ENCODE measurements at places on chromosomes 11 and 22.

DNA sequence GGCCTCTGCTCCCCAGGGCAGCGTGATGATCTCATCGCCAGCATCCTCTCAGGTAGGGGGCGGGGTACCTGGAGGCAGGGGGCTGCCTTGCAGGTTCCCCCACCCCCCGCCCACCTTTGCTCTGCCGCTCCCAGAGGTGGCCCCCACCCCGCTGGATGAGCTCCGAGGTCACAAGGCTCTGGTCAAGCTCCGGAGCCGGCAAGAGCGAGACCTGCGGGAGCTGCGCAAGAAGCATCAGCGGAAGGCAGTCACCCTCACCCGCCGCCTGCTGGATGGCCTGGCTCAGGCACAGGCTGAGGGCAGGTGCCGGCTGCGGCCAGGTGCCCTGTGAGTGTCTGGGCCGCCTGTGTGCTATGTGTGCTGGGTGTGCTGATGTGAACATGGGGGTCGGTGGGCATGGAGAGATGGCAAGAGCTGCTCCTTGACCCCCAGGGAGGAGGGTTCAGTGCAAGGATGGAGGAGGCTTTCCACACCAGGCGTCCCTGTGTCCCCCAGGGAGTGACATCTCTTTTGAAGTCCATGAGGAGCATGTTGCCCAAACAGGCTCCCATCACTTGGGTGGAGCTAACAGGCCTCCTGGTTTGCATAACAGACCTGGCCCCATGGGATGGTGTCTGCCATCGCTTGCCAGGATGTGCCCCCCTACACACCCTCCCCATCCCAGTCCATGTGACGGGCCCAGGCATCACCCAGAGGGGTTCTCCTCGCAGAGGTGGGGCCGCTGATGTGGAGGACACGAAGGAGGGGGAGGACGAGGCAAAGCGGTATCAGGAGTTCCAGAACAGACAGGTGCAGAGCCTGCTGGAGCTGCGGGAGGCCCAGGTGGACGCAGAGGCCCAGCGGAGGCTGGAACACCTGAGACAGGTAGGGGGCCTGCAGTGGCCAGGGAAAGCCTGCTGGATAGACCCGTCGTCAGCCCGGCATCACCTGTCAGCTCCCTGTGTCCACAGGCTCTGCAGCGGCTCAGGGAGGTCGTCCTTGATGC, 14.1 kb downstream of the PLCB3 start:
- DNase-seq = no peak

- DNase-seq = no peak
Measured at GRCh38 chr11:61054927-61055562, 47.2 kb upstream of the CD5 start.

- no peak for DNase-seq
Measured at GRCh38 chr22:23751441-23751996, 607 bp upstream of the ZNF70 start.

GRCh38 chr11:2272228-2272945, 2.0 kb upstream of the ASCL2 start:
- no peak for DNase-seq

GRCh38 chr11:113417428-113417827, 29.8 kb downstream of the ANKK1 start:
- DNase-seq = no peak

DNA sequence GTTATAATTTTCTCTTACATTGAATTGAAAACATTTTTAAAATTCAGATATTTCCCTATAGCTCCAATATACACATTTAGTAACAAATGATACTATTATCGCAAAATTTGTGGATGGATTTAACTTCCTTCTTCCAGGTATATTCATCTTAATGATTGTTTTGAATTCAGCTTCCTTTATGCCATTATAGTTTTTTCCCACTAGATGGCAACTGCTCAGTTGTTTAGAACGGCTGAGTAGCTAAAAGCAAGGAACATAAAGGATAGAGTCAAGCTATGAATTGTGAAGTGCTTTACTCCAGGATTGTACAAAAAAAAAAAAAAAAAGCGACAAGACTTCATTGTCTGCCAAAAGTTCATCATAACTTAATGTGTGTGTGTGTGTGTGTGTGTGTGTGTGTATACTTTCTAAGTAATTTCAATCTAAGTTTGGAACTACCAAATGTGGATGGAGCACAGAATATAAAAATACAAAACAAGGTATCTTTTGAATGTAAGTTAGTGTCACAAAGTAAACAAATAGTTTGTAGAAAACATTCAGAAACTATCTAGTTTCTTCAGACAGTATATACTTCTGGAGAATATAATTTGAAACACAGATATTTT, 846.4 kb downstream of the DLG2 start:
- no peak for DNase-seq

GRCh38 chr11:122977470-122978298, 4.0 kb downstream of the BSX start:
- DNase-seq = no peak

DNA sequence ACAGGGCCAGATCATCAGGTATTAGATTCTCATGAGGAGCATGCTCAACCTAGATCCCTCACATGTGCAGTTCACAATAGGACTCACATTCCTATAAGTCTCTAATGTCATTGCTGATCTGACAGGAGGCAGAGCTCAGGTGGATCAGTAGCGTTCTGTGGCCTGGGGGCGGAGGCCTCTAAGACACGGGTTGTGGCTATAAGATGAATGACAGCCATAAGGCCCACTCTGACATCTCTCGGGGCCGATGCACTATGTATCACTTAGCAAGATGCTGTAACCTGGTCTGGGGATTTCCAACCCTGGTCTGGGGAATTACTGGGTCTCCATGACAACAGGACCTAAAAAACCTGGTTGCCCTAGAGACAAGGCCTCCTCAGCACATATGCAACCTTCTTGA, 932.7 kb downstream of the TBC1D22A start:
- DNase-seq = no peak

GRCh38 chr11:71075871-71076420, 176.4 kb downstream of the SHANK2 start:
- DNase-seq = no peak

GRCh38 chr11:78504181-78504580, 70.5 kb downstream of the NARS2 start:
- no peak for DNase-seq

DNA sequence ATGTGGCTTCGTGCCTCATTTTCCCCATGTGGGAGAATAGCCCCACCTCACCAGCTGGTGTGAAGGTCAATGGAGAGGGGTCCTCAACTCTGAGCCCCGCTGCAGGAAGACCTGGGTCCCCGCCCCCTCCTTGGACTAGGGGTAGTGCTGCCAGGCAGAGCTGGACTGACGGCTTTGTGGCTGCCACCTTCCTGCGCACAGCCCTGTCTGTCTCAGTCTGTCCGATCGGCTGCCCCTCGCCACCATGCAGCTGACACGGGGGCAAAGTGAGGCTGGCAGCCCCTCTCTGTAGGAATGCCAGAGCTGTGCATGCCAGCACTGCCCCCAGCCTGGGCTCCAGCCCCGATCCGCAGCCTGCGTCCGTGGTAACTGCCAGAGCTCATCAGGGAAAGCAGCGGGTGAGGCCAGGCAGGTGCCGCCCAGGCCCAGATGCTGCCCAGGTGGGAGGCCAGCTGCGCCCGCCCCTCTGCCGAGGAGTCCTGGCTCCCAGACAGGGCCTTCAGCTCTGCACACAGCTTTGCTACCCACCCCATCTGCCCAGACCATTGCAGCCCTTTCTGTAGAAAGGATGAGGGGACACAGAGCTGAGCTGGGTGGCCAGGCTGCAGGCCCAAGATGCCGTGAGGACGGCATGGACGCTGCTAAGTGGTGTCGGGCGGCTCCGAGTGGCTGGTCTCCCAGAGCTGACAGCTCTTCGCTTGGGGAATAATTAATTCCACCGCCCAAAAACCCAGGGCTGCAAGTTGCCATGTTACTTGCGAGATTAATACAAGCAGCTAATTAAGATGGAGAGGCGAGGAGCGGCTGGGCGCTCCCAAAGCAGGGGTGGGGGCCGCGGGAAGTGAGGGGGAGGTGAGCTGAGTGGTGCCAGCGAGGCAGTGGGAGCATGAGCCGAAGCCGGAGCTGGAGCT, 19.5 kb upstream of the FLRT1 start:
- no peak for DNase-seq

DNA sequence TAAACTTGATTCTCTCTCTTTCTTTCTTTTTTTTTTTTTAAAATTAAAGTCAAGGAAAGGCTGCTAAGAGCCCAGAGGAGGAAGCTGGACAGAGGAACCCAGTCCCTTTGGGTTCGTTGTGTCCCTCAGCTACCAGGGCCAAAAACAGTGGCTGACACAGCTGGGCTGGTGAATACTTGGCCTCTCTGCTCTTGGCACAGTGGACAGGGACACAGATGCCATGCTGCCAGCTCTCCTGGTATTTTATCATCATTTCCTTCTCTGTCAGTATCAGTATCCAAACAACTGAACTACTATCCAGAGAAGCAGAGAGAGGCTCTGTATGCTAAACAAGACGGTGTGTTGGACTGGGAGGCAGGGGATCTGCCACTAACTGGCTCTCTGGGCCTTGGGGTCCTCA, 123.7 kb upstream of the CCDC90B start:
- DNase-seq = no peak

GRCh38 chr11:68358416-68358815, 46.0 kb downstream of the LRP5 start:
- no peak for DNase-seq

DNA sequence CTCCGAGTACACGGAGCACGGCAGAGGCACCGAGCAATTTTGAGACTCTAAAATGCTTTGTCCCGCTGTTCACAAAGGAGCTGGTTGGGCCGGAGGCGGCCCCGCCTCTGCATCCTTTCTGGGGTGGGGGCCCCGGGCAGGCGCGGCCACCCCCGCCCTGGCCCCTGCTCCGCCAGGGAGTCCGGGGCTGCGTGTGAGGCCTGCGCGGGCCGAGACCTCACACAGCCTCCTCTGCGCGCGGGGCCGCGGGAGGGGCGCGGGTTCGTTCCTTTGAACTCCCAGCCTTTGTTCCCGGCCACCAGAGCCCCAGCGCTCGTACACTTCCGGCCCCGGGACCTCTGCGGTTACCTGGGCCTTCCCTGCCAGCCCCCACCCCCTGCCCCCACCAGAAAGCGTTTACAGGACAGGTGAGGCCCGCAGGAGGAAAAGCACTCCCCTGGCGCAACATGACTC, 1.6 kb downstream of the FGF19 start:
- DNase-seq = no peak

- DNase-seq = no peak
Measured at GRCh38 chr22:18984564-18984963, 48.5 kb upstream of the PRODH start.

- DNase-seq = no peak
Measured at GRCh38 chr11:9136741-9137140, 45.3 kb upstream of the SCUBE2 start.

DNA sequence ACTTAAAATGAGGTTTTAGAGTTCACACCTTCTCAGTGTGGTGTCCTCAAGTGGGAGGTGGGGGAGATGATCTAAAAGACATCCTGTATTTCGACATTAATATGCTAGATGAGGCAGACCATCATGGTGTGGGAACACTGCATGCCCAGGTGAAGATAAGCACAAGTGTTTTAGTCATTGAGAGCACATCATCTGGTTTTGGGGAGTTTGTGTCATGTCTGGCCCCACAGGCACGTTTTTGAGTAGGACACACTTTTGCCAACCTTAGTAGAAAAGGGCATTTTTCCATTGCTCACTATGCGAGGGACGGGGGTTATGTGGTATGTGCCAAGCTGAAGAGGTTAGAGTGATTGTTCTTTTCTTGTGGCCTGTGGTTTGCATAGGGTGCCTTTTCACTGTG, 189.3 kb downstream of the DBX1 start:
- DNase-seq = no peak

DNA sequence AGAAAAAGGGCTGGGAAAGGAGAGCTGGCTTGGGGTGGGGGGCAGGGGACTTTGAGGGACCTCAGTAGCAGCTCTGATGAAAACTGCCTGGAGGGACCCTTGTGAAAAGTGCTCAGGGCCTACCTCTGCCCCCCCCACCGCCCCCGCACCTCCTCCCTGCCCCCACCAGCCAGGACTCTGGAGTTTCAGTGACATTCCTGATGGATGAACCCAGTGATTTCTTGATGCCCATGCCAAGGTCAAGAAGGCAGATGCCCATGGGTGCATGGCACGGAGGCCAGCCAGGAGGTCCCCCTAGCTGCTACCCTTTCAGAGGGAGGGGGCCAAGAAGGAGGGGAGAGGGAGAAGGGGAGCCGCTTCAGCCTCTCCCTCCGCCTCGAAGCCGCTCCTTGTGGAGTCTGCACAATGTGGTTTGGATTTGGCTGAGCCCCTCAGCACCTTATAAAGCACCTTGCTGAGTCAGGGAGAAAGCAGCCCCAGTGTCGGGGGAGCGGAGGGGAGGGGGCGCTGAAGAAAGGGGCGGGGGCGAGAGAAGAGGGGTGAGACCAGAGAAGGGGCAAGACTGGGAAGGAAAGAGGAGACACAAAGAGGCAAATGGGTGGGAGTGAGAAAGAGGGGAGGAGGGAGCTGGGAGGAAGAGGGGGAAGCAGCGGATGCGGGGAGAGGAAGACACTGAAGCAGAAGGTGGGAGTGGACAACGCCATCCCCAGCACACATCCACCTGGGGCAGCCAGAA, 2.1 kb upstream of the CLCF1 start:
- no peak for DNase-seq

GRCh38 chr11:81574301-81574700, 1159.4 kb downstream of the FAM181B start:
- DNase-seq = no peak

- peak; percentile 71 for DNase-seq
Measured at GRCh38 chr11:134275534-134276395, at the start of gene GLB1L3. GLB1L3 (plus strand) TSS chr11:134276379; CDS start chr11:134276741, 362 bp downstream.

GRCh38 chr22:23457380-23457985, 122.6 kb downstream of the IGLL1 start:
- no peak for DNase-seq

DNA sequence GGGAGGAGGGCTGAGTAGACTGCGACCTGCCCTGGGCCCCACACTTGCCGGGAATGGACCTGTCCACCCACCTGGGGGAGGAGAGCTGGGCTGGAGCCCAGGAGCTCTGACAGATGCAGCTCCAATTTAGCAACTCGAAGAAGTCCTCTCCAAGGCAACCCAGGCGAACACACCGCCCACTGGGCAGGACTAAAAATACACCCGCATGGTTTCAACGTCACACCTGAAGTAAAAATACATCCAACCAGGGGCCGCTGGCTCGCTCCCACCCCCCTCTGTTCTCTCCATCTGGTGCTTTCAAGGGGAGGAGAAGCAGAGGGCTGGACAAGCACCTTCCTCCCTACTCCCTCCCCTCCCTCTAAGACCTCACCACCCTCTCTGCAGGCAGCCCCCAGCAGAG, 119.9 kb downstream of the FEZ1 start:
- no peak for DNase-seq

- DNase-seq = no peak
Measured at GRCh38 chr11:58796333-58796732, 48.2 kb downstream of the GLYATL2 start.
